ENCODE measurements at places on chromosomes 1 and 21.

DNA sequence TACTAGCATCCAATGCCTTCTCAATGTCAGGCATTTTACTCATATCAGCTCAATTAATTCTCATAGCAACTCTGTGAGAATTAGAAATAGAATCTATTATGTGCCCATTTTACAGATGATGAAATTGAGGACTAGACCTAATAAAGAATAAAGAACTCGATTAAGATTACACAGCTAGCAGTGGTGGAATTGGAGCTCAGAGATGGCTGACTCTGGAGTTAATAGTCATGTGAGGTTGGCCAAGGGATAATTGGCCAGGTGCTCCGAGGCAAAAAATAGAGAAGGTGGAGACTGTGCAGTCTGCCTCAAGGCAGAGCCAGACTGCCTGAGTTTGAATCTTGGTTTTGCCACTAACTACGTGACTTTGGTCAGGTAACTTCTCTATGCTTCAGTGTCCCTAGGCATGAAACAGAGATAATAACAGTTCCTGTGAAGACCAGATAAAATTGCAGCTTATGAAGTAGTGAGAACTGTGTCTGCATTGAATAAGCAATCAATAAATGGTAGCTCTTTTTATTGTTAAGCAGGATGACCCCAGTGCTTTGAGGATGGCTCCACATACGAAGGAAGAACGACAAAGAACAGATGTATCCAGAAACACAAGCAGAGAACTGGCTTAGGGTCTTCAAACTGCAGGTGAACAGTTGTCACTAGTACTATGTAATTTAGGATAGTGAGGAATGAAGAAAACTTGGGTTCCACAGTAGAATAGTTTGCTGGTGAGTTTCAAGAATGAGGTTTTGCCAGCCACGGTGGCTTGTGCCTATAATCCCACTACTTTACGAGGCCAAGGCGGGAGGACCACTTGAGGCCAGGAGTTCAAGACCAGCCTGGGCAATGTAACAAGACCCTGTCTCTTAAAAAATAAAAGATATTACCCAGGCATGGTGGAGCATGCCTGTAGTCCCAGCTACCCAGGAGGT lies 6.9 kb upstream of the CCSAP start:
- no peak for DNase-seq

GRCh38 chr1:22341791-22342605 lies 109.7 kb upstream of the ZBTB40 start:
- DNase-seq = no peak

- DNase-seq = no peak
These were observed 16.0 kb downstream of the OR2T11 start for GRCh38 chr1:248618878-248619277.

GRCh38 chr1:35112668-35113067 lies 33.5 kb downstream of the ZMYM1 start:
- no peak for DNase-seq

GRCh38 chr1:246066573-246066972 lies 440.5 kb downstream of the SMYD3 start:
- DNase-seq = no peak

GRCh38 chr1:54008876-54009275 lies 9.1 kb downstream of the LDLRAD1 start:
- no peak for DNase-seq

GRCh38 chr1:160877221-160877620 lies 7.8 kb downstream of the ITLN1 start:
- no peak for DNase-seq

DNA sequence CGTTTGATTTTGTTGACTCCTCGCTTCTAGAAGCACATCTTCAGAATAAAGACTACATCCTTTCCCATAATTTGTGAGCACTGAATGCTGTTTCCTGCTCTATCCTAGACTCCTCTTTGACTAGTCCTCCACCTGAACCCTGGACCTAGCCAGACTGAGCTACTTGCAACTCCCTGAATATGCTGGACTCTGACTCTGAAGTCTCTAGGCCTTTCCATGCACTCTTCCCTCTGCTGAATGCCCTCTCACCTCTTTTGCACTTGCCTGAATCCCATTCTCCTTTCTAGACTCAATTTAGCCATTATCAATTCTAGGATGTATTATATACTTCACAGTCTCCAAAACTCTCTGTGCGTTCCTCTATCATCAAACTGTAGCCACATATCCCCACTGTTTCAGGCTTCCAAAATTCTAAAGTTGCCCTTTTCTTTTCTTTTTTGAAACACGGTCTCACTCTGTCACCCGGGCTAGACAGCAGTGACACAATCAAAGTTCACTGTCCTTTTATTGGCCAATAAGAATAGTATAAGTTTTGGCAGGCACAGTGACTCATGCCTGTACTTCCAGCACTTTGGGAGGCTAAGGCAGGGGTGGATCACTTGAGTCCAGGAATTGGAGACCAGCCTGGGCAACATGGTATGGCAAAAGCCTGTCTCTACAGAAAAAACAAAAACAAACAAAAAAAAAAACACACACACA lies 127.0 kb downstream of the LTN1 start:
- no peak for DNase-seq

DNA sequence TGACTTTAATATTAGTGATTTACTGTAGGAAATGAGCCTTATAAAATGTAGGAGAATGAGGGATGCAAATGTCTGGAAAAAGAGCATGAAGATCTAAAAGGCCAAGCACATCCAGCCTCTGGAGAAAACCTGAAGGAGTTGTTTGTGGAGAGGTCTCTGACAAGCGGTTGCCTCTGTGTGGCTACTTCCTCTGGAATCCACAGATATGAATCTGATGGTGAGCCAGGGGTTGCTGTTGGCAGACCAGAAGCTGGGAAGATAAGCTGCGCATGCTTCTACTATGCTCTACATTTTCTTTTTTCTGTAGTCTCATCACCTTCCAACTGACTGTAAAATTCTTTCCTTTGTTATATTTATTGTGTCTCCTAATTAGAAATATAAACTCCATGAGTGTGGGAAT lies 248.6 kb downstream of the OLFM3 start:
- no peak for DNase-seq

- no peak for DNase-seq
These were observed 52.7 kb downstream of the DHRS3 start for GRCh38 chr1:12565094-12565965.

- no peak for DNase-seq
These were observed 25.6 kb upstream of the SLC35A3 start for GRCh38 chr1:99944192-99944591.

DNA sequence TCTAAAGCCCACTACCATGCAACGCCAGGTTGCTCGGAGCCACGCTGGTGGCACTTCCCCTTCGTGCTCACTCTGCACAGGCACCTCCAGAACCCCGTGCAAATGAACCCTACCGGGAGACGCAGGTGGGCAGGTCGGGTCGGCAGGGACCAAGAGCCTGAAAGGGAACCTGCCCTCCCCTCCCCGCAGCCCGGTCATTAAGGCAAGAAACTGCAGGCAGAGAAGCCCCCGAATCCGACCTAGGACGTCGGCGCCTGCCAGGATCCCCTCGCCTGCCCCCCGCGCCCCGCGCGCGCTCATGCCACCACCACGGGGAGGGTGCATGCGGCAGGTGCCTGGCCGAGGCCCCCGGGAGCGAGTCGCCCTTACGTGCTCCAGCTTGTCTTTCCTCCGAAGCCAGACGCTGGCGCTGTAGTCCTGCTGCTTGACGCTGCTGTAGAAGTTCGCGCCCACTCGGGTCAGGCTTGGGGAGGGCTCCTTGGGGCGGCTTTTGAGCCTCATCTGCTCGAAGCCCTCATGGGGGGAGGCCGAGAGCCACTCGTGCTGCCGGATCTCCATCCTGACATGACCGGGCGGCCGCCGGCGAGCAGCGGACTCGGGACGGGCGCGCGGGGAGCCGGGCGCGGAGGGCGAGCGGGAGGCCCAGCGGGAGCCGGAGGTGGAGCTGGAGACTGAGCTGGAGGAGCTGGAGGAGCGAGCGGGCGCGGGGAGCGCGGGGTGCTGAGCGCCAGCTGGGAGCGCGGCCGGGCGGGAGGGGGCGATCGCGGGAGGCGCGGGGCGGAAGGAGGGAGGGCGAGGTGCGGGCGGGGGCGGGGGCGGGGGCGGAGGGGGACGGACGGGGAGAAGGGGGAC lies 552 bp downstream of the PLD5 start:
- no peak for DNase-seq

- no peak for DNase-seq
These were observed 5.0 kb downstream of the GJB3 start for GRCh38 chr1:34785875-34786470.

DNA sequence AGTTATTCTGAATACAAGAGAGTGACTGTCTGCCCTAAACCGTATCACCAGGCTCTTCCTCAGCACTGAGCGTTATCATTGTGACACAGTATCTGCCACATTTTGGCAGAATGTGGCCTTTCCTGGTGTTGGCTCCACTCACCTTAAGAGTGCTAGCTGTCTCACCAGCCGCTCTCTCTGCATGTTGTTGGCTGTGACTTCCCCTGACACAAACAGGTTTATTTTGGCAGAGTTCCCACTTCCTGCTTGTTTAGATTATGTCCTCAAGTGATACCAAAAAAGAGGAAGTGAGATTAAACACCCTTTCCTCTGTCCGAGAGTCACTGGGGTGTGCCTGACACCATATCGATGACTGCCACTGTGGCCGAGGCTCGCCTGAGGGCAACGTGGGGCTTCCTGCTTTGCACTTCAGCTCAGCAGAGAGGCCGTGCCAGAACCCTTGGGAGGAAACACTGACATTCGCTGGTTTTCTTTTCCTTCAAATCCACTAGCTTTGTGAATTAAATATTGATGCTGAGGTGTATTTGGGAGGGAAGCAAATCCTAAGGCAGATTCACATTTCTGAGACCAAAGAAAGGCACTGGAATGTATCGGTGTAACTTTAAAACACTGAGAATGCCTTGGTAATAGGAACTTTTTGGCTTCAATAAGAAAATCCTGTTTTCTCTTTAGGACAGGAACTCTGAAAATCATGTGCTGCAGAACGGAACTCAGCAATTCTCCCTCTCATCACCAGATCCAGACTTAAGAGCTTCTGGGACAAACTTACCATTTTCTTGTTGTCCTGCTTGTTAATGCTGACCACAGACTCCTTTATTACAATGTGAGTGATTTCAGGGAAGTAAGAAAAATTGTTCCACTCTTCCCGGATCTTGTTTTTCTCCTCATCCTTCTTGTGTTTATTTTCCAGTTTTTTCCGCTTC lies 102.1 kb downstream of the JAK1 start:
- peak; percentile 24 for DNase-seq

DNA sequence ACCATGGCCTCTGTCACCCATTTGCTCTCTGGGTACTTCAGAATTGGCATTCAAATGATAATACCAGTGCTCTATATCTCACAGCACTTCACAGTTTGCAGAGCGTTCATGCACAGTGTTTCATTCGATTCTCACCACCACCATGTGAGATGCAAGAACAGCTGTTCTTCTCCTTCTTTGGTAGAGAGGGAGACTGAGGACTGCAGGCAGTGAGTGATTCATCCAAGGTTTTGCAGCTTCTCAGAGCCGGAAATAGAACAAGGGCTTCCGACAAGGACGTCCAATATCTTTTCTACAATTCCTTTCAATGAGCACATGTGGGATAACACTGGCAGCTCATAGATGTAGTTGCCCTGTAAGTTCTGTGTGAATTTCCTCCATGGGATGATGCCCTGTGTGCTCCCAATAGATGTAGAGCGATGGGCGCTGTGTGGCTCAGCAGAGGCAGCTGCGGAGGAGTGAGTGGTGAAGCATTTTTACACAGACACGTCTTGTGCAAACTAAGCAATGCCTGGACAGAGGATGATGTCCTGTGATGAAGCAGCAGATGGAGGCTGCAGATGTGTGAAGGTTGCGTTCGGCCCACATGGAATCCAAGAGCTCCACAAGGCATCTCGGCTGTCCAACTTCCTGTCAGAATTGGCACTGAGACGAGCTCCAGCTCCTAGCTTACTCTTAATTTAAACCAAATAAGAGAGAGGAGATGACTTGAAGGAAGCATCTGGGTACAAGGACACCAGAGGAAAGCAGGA lies 24.9 kb downstream of the MT1HL1 start:
- DNase-seq = no peak

DNA sequence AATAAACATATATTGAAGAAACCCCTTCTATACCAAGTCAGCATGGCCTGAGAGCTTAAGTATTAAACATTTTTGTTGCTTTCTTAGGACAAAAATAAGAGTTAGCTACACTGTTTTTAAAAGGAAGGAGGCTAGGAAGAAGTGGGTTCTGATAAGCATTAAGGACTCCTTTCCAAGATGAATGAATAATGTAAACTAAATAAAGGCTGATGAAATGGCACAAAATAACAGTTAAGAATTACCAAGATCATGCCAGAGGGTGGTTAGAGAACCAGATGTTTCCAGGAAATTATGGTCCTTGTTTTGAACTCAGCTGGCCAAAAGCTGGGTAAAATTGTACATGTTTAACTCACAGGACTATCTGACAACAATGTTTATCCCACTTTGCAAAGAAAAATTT lies 114.1 kb upstream of the ETS2 start:
- no peak for DNase-seq

GRCh38 chr1:11796036-11796828 lies 9.5 kb downstream of the MTHFR start:
- DNase-seq = no peak

GRCh38 chr1:154474802-154475201 lies 27.2 kb upstream of the TDRD10 start:
- no peak for DNase-seq

DNA sequence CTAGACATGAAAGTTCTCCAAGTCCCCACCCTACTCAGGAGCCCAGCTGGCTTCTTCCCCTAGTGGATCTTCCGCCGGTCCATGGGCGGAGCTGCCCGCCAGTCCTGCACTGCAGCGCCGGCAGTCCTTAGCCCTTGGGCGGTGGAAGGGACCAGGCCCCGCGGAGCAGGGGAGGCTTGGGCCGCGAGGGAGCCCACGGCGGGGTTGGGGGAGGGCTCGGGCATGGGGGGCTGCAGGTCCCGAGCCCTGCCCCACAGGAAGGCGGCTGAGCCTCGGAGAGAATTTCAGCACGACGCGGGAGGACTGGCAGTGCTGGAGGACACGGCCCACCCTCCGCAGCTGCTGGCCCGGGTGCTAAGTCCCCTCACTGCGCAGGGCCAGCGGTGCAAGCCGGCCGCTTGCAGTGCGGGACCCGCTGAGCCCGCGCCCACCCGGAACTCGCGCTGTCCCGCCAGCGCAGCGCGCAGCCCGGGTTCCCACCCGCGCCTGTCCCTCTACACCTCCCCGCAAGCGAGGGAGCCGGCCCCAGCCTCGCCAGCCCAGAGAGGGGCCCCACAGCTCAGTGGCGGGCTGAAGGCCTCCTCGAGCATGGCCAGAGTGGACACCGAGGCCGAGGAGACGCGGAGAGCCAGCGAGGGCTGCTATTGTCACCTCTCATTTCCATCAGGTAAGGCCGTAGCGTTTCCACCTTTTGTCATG lies 1398.6 kb downstream of the MRPL39 start:
- DNase-seq = no peak

GRCh38 chr1:74508449-74508848 lies 4.0 kb downstream of the LRRC53 start:
- no peak for DNase-seq

DNA sequence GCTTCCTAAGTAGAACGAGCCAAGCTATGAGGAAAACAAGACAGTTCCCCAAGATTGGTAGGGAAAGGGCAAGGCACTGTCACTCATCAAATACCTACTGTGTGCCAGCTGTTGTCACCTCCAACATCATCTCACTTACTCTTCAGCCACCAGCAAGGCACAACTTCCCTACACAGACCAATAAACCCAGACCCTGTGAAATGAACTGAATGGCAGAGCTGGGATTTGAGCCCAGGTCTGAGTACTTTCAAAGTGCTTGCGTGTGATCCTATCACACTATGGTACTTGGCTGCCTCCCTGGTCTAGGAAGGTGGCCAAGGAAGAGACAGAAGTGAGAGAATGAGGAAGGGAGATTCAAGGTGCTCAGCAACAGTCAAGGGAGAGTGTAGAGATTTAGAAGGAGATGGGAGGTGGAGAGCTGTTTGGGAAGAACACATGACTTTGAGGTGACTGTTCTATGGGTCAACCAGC lies 16.7 kb upstream of the TRIM63 start:
- no peak for DNase-seq

- no peak for DNase-seq
These were observed 8.3 kb upstream of the PTPRF start for GRCh38 chr1:43522431-43522775.
